ENCODE measurements at places on chromosomes 16 and 17.

DNA sequence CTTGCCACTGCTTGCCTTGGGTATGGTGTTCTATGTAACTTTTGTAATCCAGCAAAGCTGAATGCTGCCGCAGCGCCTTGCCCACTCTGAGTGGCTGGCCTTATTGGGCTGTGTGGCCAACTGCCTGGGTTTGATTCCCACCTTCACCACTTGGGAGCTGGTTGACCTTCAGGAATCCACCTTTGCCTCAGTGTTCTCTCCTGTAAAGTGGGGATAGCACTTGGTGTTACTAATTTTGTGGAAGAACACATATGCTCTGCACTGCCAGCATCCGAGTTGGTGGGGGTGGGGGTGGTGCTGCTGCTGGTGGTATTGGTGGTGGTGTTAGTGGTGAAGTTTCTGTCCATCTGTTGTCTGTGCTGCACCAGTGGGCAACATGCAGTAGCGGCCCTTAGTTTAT, 32.8 kb downstream of the AKAP1 start:
- no peak for DNase-seq

DNA sequence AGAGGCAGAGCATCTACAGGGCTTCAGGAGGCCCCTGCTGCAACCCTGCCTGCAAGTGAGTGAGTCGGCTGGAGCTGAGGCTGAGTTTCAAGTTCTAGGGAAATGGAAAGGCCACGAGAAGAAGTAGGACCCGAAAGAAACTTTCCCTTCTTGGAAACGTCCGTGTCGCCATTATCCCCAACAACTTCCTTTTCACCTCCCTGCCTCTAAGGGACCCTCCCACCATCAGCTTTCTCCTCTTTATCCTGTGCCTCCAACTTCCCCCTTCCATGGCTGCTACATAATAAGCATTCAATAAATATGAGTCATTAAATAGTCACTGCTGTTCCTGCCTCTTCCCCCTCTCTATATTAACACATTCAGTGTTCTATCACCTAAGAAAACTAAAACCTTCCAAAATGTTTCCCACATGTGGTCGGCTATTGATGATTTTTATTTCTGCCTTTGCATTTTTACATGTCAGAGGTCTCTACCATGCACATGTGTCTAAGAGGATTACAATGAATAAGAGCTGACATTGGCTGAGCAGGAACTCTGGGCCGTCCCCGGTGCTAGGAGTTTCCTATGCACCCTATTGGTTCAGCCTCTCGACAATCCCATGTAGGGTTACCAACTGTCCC, 115.9 kb upstream of the TNRC6C start:
- no peak for DNase-seq

DNA sequence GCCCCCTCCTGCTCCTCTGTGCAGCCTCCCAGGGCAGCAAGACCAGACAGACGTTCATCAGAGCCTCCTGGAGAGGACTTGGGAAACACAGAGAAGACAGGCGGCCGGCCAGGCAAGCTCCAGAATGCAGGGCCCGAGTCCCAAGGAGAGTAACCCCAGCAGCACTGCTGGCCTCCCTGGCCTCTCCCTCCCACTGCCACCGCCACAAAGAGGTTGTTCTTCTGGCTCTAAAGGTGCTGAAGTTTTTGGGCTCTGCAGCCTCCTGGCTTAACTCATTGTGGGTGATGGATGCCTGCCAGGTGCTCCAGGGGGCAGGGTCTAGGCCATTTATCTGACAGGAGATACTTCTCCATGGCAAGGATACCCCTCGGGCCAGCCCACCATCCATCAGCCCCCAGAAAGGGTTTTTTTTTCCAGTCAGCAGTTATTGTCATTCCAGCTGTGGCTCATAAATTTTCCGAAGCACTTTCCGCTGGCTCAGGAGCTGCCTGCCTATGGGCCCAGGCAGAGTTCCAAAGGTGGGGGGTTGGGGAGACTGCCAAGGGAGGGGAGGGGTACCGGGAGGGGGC, 32.0 kb upstream of the MRPS23 start:
- no peak for DNase-seq

- DNase-seq: no peak
Observed at GRCh38 chr17:3026125-3026855, 37.1 kb downstream of the OR1D5 start.

GRCh38 chr16:2278956-2279800, 11.3 kb upstream of the RNPS1 start:
- DNase-seq: no peak

DNA sequence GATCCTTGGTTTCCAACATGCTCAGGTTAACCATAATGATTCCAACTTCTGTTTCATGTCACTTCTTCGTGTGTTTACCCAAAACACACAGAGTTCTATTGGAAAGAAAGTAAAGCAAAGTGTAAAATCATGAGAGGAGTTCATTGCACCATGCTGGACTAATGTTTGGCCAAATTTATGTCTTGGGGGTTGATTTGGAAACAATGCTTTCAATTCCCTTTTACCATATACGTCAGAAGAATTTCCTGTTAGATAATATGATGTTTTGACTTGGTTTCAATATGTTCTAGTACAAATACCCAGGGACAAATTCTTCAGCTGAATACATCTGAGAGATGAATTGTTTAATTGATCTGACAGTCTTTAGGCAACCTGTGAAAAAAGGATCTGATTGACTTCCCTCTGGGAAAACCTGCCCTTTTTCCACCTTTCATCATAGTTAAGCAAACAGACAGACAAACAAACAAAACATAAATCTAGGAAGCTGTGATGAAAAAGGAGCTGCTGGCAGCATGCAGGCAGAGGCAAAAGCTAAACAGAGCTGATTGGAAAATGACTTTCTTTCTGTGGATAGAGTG, 26.0 kb upstream of the MPHOSPH6 start:
- DNase-seq: no peak

DNA sequence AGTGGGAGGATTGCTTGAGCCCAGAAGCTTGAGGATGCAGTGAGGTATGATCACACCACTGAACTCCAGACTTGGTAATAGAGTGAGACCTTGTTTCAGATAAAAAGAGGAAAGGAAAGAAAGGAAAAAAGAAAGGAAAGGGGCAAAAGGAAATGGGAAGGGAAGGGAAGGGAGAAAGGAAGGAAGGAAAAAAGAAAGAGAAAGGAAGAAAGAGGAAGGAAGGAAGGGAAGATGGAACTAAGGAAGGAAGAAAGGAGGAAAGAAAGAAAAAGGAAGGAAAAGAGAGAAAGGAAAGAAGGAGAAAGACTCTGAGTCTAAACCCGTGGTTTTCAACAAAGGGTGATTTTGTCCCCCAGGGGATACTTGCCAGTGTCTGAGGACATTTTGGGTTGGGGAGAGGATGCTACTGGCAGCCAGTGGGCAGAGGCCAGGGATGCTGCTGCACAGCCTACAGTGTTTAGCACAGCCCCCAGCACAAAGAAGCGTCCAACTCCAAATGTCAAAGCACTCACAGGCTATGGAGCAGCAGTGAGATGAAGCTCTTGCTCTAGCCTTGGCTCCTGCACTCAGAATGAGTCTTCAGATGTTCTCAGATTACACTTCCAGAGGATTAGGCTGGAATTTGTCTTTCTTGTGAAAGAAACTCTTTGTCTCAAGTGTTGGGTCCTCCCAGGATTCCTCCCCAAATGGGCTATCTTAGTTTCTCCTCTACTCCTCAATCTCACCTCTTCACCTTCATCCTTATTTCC, 64.2 kb downstream of the BMERB1 start:
- DNase-seq: no peak

- DNase-seq: no peak
Observed at GRCh38 chr16:79639576-79640311, 39.2 kb upstream of the MAF start.

DNA sequence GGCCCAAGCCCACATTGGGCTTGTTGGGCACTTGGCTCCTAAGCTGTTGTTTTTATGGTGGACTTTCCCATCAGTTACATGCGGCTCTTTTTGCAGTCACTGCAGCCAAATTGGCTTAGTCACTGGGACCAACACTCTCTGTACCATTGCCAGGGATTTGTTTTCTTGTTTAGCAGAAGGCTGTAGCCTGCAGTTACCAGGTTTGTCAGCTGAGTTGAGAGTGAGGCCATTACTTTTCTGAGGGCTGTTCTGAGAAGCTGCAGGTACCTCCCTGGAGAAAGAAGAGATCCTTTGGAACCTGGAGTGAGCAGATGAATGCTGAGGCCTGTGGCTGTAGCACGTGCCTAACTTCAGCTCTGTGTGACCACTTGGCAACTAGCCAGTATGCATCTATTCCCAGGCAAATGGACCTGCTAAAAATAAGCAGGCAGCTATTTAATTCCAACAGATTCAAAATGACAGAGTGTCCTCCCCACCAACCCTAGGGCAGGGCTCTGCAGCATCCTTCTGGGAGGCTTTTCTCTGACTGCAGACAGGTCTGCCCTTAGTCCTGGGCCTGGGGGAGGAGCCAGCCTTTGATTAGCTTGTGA, 12.9 kb downstream of the AKAP1 start:
- no peak for DNase-seq

GRCh38 chr17:32142038-32142856, at the start of gene RHOT1:
TSS of gene RHOT1 (plus strand) at chr17:32142502. CDS start at chr17:32142693, 191 bp downstream.
- peak; percentile 20 for DNase-seq

- no peak for DNase-seq
Observed at GRCh38 chr17:82087961-82088837, 9.8 kb downstream of the FASN start.

DNA sequence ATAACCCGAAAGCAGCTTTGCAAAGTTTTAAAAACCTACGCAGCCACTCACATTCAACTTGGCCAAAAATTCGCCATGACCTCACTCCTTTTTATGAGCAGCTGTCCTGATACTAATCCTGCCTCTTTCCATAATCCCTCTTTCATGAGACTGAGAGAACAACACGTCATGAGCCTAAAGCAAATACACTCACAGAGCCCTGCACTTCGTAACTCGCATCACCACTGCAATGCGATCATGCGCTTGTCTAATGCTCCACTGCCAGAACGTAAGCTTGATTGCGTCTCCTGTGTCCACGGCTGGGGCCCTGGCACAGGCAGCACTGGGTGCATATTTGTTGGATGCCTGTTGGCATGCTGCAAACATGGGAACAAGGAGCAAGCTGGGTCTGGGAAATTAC, 36.2 kb downstream of the CDRT4 start:
- no peak for DNase-seq

DNA sequence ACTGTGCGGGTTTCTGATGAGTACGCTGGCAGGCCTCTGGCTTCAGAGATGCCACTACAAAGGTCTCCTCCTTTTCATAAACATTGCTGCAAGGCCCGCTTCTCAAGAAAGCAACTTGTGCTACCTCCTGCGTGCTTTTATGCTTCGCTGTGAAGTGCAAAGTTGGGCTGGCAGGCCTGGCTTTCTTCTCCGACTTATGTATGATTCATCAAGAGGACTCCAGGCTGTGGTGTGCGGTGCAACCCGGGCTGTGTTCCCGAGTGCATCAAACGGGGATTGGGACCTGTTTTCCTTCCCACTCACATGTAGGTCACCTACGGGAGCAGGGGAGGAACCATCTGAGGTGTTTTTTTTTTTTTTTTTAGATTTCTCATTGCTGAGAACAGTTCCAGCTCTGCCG, 534.1 kb downstream of the WWOX start:
- no peak for DNase-seq

DNA sequence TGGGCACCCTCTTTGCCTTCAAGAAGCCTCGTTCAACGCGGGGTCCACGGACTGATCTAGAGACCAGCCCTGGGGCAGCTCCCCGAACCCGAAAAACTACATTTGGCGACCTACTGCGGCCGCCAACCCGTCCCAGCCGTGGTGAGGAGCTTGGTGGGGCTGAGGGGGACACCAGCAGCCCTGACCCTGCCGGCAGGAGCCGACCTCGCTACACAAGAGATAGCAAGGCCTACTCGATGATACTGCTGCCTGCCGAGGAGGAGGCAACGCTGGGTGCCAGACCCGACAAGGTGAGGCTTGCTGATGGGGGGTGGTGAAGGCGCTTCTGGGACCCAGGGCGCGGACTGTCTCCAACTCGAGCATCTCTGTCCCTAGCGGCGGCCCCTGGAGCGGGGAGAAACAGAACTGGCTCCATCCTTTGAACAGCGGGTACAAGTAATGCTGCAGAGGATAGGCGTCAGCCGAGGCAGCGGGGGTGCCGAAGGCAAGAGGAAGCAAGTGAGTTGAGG, 5.6 kb downstream of the ACD start:
- DNase-seq: no peak

- DNase-seq: no peak
Observed at GRCh38 chr16:73482310-73482709, 434.4 kb upstream of the ZFHX3 start.

DNA sequence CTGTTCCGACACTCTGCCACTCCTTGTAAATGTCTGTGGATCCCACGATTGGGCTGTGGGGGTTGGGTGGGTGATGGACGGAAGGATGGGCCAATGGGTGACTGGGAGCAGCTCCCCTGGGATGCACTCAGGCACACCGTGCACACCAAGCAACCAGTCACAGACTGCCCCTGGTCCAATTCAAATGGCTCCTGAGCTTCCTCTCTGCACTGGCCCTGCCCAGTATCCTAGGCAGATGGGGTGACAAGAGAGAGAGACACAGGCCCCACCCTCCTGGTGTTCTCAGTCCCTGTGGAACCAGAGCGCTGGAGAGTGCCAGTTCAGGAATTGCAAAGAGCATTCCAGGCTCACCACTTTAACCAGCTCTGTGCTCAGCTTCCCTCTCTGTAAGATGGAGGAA, 32.8 kb downstream of the BEAN1 start:
- no peak for DNase-seq

- DNase-seq: no peak
Observed at GRCh38 chr17:77501101-77501566, 360.4 kb downstream of the SEC14L1 start.

DNA sequence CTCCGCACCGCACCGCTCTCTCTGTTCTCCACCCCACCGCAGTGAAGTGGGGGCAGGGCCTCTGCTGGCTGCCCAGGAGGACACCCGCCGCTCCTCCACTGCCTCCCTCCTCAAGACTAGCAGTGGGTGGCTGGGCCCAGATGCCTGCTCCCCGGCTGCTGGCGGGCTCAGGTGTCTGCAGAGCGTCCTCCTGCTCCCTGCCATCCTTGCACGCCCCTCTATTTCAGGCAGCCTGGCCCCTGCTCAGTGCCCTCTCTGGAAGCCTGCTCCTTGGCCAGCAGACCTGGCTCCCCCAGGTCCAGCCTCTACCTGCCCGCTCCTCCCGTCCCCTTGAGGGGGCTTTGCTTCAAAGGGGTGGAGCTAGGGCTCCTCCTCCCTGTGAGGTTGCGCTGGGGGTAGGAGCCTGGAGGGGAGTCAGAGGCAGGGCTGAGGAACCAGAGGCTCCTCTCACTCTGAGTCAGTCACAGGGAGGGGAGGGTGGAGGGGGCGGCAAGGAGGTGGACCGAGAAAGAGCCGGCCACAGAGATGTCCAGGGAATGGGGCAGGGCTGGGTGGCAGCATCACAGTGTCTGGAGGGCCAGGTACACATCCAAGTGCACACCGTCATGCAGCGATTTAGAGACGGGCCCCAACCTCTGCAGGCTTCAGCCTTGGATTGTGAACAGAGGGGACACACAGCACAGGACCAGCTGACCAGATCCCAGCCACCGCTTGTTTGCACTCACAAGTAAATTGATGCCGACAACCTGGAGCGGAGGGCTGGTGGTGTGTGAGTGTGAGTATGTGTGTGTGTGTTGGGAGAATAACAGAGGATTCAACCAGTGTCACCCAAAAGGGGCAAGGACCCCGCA, 9.8 kb upstream of the TMEM92 start:
- DNase-seq: no peak

- no peak for DNase-seq
Observed at GRCh38 chr16:12903407-12904328, 2.3 kb downstream of the SHISA9 start.

Measured in stimulated activated CD8-positive, alpha-beta memory T cell treated with anti-CD3 and anti-CD28 coated beads, Interleukin-4, amount 100 ng/mL, for 4 hours (primary cell).